ENCODE measurements at places on chromosomes 5 and 9.

GRCh38 chr5:96785326-96786109 is 22.2 kb downstream of the ERAP1 start:
- no peak for DNase-seq

DNA sequence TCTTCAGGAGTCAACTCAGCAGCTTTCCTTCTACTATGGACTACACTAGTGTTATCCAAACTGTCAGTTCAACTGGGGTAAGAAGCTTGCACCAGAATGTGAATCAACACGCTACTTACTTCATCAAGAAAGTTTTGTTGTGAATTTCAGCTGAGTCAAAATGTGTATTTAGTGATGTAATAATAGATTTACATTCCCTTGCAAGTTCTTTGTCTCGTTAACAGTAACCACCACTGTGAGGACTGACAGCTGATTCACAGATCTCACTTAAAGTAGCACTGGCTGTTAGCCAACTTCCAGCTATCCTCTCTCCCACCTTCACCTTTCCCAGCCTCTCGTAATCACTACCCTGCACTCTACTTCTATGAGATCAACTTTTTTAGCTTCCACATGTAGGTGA is 445.3 kb downstream of the NTRK2 start:
- DNase-seq = peak; percentile 36

DNA sequence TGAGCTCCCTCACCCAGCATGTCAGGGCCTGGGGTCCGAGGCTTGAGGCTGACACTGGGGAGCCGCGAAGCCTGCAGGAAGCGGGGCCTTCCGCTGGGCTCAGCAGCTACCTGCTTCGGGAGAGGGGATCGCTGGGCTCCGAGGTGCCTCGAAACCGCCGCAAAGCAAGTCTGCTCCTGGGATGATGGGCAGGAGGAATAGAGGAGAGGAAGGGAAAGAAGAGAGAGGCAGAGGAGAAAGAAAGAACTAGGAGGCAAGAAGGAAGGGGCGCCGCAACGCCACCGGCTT is 1.5 kb upstream of the PRDM12 start:
- DNase-seq = no peak

- peak; percentile 60 for DNase-seq
These were observed 538.1 kb upstream of the MEF2C start for GRCh38 chr5:89421035-89421434.

DNA sequence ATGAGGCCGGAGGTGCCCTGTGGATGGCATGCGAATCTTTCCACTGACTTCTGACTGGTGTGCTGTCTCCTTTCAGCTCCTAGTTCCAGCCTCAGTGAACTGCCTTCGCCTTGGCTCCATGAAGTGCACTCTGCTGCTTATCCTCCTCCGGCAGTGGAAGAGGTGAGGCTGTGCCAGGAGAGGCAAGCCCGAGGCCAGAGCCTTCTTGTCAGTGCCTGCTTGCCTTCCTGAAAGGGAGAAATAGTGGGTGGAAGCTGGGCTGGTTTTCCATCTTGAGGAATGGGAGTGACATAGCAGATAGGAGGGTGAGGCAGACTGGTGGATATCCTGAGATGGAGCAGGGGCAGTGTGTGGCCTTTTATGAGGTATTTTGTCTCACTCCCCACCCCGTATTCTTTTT is 29.7 kb downstream of the SH3GLB2 start:
- no peak for DNase-seq

DNA sequence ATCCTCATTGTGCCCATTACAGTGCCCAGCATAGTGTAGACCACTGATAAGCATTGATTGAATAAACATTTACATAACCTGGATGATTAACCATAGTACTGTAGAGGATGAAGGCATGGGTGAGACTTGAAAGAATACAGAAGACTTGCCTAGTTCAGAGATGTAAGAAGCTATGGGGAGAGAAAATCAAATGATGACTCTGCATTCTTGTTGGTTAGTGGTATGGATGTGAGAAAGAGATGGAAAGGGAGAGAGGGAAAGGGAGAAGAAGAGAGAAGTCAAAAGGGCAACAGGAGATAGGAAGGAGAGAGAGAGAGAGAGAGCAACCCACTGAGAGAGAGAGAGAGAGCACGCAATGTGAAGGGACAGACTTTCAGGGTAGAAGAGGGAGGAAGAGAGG is 26.8 kb downstream of the YIPF5 start:
- DNase-seq = no peak

- DNase-seq = no peak
These were observed 284.2 kb upstream of the IRX1 start for GRCh38 chr5:3311433-3311832.

GRCh38 chr5:115736004-115736689 is 80.3 kb downstream of the CDO1 start:
- no peak for DNase-seq

- peak; percentile 58 for DNase-seq
These were observed 5.5 kb downstream of the ANGPTL2 start for GRCh38 chr9:127116957-127117356.

DNA sequence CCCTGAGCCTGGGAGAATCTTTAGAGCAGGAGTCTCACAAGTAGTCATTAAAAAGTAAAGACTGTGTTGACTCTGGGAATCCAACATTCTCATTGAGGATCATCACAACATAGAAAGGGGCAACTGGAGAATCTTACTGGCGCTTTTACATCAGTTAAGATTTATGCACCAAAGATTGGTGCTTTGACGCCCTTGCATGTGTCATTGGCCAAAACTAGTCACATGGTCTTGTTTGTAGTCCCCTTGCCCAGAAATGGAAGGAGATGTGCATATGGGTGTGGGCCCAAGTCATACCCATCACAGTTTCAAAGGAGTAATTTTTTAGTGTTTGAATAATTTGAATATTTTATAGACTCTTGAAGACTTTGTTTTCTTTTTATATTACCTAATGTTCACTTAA is 228.2 kb downstream of the PRR16 start:
- no peak for DNase-seq

DNA sequence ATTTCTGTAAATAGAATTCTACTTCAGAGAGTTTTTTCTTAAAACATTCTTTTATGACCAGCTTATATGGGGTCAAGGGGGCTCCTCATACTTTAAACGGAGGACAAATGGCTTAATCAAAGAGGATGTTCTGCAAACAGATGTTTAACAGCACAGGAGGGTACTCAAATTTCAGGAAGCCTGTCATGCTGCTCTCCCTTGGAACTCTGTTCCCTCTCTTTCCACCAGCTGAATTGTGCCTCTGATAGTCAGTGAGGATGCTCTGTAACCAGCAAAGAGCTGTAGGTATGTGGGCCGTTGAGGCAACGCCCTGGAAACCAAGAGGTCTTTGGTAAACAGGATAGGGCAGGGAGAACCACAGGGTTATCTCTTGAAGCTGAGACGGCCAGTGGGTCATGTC is 161.1 kb downstream of the C5orf15 start:
- no peak for DNase-seq

- peak; percentile 38 for DNase-seq
These were observed 20.2 kb downstream of the IL7R start for GRCh38 chr5:35876922-35877321.

DNA sequence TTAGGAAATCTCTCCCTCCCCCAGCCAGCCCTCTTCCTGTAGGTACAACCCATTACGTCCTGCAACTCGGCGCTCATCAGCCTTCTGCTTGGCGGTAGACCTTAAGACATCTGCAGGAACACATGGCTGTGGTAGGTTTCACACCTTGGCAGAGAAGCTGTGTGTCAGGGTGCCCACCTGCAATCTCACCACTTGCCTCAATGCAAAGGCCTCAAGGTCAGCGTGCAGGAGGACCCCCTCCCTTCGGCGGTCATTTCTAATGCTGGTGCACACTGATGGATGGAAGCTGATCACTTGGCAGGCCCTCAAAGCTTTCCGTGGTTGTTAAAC is 67.3 kb downstream of the CRB2 start:
- DNase-seq = no peak

- no peak for DNase-seq
These were observed 11.4 kb upstream of the GRIN1 start for GRCh38 chr9:137127301-137128157.

DNA sequence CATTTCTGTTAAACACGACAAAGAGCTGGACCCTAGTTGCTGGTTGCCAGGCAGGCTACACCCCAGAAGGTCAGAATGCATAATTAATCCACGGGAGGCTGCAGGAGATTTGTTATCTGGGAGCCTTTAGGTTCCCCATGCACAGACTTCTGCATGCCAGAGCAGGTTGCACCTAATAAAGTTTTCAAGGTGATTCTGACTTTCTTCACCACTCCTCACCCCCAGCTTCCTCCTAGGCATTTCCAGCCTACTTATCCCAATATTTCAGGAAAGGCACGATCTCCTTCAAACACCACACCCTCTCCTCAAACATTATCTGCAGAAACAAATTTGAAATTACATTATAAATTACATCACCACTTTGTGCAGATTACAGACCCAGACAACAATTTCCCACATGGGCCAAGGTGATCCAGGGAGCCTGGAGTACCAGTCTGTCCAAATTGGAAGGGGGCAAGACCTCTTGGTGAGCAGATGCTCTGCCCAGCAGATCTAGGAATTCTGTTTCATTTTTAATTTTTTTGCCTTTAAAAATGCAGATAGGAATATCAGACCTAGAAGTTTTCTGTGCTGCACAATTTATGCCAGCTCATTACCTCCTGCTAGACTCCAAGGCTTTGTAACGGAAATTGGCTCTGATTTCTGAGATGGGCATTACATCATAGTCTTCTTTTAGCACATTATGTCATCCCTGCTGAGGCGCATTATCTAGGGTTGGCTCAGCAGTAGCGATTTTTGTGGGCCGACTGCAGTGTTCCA is 363.4 kb upstream of the SLC30A5 start:
- DNase-seq = peak; percentile 87

- no peak for DNase-seq
These were observed 44.6 kb upstream of the EIF4EBP3 start for GRCh38 chr5:140502834-140503233.

DNA sequence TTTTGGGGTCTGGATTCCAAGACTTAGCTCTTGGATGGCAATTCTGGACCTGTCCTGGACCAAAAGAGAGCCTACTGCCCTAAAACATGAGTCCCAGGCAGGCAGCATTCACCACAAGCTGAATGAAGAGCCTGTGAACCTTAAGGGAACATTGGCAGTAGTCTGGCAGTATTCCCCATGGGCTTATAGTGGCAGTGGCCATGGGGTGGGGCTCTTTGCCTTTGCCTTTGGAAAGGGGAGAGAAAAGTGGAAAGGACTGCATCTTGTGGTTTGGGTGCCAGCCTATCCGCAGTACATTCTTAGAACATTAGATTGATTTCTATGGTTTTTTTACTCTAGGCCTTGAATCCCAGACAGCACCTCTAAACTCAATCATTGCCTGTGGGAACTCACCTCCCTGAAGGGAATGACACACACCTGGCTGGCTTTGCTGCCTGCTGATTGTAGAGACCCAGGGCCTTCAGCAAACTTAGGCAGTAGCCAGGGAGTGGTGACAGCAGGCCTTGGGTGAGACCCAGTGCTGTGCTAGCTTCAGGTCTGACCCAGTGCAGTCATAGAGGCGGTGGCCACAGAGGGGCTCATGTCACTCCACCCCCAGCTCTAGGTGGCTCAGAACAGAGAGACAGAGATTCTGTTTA is 216.3 kb downstream of the CETN3 start:
- DNase-seq = no peak

DNA sequence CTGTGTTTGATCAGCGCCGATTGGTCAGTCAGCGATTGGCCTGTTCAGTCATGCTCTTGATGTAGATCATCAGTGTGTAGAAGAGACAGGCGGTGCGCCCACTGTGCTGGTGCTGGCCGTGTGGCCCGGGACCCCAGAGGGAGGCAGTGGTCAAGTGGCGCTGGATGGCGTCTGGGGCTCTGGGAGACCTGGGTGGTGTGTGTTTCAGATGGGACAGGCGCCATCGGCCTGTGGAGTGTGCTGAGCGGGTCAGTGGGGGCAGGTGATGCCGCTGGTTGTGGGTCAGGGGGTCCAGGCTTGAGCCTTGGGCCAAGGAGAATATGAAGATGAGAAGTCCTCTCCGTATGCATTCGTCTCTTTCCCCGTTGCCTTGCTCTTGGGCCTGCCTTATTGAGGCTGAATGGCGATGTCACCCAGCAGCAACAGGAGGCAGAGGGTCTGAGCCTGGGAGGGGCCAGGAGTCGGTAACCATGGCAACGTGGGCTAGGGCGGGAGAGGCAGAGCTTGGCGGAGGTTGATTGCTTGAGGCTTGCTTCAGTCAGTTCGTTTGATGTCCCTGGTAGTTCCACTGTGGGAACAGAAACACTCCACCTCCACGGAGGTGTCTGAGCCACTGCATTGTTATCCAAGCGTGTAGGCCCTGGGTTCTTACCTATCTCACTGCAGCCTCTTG is 117.8 kb upstream of the CACNA1B start:
- DNase-seq = no peak

DNA sequence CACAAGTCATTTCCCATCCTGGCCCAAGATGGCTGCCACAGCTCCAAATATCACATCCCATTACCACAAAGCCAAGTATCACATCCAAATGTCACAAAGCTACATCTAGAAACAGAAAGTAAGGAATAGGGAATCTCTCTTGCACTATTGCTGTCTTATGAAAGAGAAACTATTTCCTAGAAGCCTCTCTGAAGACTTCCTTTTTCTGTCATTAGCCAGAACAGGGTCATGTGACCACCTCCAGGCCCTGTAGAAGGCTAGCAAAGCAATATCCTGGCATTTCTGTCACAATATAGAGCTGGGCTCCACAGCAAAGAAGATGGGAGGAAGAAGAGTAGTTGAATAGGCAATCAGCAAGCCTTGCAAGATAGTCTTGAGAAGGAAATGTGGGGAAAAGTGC is 99.2 kb downstream of the SH3TC2 start:
- DNase-seq = no peak

DNA sequence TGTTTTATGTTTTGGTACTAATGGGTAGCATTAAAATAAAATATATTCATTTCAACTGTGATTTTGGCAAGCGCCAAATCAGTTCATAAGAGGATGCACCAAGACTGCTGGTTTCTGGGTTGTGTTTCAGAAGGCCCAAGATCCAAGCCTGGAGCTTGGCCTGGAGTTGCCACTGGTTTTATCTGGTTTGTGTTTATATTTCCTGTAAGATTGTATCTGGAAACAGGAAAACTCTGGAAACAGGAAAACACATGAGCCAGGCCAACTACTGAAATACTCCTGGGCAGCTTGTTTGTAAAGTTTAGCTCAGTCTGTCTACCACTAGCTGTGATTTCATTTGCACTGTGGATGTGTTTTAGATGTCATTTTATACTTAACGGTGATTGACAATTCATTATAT is 5.5 kb downstream of the FSTL4 start:
- no peak for DNase-seq

DNA sequence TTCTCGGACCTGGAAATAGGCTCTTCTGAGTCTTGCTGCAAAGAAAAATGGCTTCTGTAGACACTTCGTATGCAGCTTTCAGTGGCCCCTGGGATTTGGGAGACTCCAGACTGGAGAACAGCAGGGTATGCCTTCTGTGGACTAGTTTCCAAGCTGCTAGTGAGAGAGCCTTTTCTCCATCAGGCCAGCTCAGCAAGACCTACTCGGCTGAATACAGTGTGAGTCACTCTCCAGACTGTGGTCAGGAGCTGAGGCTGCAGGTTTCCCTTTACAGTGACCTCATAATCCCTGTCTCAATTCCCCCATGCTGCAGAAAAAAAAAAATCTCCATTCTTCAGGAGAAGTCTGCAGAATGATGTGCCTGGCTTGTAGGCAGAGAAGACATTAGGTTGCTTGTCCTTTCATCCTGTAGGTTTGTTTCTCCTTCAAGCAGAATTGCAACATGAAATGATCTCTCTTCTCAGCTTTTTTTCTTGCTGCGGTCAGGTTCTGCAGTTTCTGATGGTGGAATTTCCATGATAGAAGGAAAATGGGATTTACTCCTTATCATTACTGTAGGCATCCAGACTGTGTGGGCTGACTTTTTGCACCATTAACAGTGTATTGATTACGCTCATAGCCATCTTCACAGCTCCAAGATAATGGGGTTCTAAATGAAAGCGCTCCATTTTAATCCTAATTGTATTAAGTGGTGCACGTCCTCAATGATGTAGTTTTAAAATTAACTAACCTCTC is 78.3 kb upstream of the TNFSF8 start:
- DNase-seq = peak; percentile 93

Data from fibroblast of skin of right biceps (primary cell).